Caudate nucleus (tissue), 63 donors: ENCODE measurements at places on chromosomes 1 and 21.

DNA sequence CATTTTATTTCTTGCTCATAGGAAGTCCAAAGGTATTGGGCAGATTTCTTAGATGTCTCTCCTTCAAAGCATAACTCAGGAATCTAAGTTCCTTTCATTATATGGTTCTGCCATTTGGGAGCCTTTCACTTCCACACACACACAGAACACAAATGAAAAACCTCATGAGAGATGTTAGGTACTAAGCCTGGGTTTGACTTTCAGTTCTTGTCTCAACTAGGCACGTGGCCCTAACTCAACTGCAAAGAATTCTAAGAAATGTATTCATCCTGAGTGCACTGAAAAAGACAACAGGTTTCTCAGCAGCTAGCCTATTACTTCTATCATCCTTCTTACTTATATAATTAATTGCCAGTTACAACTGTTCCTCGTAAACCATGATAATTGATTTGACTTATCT lies 190.0 kb upstream of the SAMSN1 start:
- DNase-seq: no peak

DNA sequence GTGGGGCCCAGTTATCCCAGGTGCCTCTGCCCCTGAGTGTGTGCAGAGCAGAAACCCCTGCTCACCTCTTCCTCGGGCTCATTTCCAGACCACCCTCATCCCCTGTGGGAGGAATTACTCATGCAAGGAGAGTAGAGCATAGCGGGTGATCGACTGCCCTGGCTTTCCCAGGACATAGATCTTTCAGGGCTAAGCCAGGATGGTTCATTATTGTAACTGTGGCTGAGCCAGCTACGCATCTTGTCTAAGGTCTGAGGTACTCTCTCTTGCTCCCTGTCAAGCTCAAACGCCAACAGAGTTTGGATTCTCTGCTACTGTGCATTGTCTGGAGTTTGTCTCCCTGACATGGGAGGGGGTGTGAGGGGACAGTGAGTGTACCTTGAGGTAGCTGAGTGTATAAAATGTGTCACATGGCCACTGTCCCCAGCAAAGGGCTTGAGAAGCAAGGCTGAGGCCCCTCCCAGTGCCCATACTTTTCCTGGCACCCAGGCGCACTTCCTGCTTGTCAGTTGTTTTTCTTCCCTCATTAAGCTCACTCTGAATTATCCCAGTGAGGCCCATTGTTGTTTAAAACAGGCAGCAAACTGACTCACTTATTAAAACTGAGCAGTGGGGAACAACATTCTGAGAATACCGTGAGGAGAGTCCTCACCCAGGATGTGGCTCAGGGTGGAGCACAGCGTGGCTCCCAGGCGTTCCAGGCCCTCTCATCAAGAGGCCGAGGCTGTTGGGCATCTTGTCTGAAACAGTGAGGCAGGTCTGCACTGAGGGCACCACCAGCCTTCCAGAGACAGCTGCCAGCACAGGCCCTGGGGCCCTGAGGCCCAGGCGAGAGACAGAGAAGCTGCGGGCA lies 92.9 kb downstream of the LAMC2 start:
- no peak for DNase-seq

GRCh38 chr1:212060632-212061472 lies 25.3 kb downstream of the DTL start:
- DNase-seq: no peak

DNA sequence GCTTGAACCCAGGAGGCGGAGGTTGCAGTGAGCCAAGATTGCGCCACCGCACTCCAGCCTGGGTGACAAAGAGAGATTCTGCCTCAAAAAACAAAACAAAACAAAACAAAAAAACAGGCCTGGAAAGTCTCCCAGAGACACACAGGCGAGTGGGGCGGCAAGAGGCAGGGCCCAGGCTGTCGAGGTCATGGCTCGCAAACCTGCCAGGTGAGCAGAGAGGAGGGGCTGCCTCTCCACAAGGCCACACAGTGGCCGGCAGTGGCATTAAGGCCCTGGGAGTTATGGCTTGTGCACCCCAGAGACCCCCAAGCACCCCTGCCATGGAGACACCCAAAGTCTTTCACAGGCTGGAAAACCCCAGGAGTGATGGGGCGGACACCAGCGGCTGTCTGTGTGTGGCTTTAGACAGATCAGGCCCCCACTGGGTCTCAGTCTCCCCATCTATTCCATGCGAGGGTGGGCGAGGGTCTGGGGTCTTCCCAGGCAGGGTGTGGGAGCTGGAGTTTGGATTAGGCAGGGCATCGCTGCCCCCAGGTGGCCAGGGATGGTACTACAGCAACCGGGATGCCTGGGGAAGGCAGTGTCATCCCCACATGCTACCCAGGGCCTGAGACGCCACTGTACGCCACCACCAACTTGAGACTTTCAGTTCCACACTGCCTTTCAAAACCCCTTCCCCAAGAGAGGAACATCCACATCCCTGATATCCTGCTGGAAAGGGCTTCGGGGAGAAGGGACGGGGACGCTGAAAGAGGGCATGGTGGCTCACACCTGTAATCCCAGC lies 7.3 kb upstream of the CTRC start:
- DNase-seq: peak; percentile 50

GRCh38 chr1:194723067-194723466 lies 1536.7 kb upstream of the B3GALT2 start:
- DNase-seq: no peak

- no peak for DNase-seq
Measured at GRCh38 chr1:115240297-115240696, 97.8 kb downstream of the NGF start.

- no peak for DNase-seq
Measured at GRCh38 chr1:115802416-115802815, 33.9 kb upstream of the CASQ2 start.

GRCh38 chr1:59511476-59512465 lies 214.9 kb downstream of the FGGY start:
- DNase-seq: no peak

GRCh38 chr1:234478152-234478480 lies 863 bp downstream of the TARBP1 start:
- peak; percentile 64 for DNase-seq

DNA sequence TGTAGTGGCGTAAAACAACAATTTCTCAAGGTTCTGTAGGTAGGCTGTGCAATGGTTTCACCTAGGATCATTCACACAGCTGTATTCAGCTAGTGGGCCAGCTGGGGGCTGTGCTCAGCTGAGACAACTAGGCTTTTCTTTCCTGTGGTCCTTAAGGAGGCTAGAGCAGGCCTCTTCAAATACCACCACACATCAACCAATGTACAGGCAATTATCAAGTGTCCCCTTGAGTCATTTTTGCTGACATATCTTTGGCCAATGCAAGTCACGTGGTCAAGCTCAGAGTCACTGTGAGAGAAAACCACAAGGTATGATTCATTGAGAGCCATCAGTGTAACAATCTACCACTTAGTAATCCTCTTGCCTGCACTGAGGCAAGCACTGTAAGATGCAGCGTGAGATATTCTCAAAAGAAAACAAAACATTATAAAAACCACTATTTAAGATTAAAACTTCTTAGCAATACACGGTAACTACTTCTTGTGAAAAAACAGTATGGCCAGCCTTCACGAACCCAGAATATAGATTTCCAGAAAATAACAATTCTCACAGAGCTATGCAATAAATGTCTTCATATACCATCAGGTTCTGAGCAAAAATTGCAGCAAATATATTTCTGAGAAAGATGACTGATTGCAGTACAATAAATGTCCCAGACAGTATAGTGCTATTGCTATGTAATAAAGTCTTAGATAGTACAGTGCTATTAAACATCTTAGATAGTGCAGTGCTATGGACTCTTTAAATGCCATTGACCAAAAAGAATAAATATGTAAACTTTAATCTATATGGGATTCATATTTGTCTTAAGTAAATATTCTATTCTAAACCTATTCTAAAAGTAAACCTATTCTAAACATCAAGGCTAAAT lies 55.3 kb downstream of the NME7 start:
- DNase-seq: no peak

- no peak for DNase-seq
Measured at GRCh38 chr1:221874285-221875003, 132.6 kb upstream of the DUSP10 start.

- DNase-seq: peak; percentile 41
Measured at GRCh38 chr1:43582162-43582566, 51.5 kb downstream of the PTPRF start.

GRCh38 chr21:20377250-20377649 lies 621.0 kb upstream of the NCAM2 start:
- no peak for DNase-seq

GRCh38 chr1:223504741-223505140 lies 111.5 kb downstream of the CCDC185 start:
- peak; percentile 15 for DNase-seq

GRCh38 chr1:184267747-184268146 lies 119.1 kb upstream of the C1orf21 start:
- DNase-seq: no peak

DNA sequence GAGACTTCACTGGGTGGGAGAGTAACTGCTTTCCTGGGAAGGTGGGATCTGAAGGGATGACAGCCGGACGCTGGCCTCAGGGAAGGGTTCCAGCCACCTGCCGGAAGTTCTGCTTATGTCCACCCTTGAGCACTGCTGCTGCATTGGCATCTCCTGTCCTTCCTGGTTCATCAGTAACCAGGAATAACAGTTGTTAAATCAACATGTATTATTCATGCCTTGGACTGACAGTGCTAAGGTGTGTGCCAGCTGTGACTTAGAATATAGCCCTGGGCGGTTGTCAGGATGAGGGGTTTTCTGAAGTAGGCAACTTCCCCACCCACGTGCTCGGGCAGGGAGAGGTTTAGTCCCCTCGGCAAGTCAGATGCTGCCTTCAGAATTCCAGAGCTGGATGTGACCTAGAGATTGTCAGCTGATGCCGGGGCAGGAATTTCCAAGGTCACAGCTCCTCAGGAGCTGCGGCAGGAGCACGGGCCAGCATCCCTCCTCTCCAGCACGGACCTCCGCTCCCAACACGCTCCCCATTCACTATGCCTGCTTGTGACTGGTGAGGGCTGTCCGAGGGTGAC lies 17.9 kb downstream of the CLDN14 start:
- no peak for DNase-seq

- DNase-seq: no peak
Measured at GRCh38 chr1:226723657-226724532, 15.2 kb downstream of the ITPKB start.

GRCh38 chr1:94795434-94795833 lies 24.7 kb upstream of the SLC44A3 start:
- DNase-seq: no peak

DNA sequence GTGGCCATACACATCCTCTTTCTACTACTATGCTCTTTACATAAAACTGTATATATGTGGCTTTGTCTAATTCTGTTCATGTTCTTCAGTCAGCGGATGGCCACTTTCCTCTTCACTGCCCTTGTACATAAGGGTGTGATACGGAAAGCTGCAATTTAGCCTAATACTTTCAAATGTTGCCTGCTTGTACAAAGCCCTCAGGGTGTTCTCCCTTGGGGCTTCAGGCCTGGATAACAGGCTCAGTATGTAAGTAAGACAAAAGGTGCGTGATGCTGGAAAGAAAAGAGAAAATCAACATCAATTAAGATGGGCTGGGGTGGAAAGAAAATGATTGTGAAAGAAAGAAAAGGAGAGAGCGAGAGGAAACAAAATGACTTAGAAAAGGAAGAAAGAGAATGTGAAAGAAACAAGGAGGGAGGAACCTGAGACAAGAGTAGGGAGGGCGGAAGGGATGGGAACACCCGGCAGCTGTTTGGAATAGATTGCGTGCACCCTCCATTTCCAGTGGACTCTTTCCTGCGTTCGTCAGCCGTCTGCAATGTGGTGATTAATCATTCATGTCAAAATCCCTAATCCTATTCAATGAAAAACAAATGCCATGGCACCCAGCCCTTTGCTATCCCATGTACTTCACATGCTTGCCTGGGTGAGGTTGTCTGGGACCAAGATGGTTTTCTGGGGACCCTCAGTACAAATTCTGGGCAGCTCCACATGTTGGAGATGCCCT lies 553.6 kb downstream of the NUF2 start:
- no peak for DNase-seq

DNA sequence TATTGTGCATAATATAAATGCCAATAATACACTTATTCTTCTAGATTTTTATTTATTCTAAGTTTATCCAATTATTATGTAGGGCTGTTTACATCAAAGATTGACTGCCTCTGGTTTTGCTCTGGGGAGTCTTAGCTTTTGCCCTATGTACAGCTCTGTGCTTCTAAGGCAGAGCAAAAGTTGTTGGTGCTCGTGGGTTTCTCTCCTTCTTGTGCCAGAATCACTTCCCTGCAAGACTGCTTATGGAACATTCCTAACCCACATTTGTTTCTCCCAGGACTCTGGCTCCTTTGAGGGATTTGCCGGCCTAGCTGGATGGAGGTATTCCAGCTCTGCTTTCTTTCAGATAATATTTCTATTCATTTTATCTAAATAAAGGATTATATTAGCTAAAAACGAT lies 849.1 kb downstream of the USP25 start:
- DNase-seq: no peak

DNA sequence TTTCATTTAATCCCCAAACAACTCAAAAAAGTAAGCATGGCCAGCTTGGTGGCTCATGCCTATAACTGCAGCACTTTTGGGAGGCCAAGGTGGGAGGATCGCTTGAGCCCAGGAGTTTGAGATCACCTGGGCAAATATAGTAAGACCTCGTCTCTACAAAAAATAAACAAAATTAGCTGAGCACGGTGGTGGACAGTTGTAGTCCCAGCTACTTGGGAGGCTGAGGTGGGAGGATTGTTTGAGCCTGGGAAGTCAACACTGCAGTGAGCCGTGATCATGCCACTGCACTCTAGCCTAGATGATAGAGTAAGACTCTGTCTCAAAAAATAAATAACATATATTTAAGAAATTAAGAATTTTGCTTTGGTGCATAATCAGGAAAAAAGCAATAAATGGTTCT lies 6.1 kb upstream of the AKR1A1 start:
- DNase-seq: no peak
